ENCODE measurements at places on chromosomes 3 and 15. TPM values are rescaled to one million over a fixed set of nuclear protein-coding genes. Genes with fewer than 3 reads are reported as not detected.

The NGLY1 gene
- total RNA-seq: 61.5 TPM

The NR1I2 gene
- total RNA-seq: not detected

The CLRN1 gene
- total RNA-seq: not detected

GRCh38 chr15:60656481-60656880 is 177.5 kb upstream of the ICE2 start:
- no peak for DNase-seq
- no peaks in the 10 kb centered on the region for H3K36me3 ChIP-seq
- H3K27ac ChIP-seq: no peak overlapping the region
- H3K4me3 ChIP-seq: no peak overlapping the region
- H3K27me3 ChIP-seq: no peaks in the 10 kb centered on the region
- H3K4me1 ChIP-seq: peaks cover 28% of the 10 kb centered on the region

- no peak for DNase-seq
- H3K27ac ChIP-seq: peak overlapping the region; percentile 86
- H3K36me3 ChIP-seq: no peaks in the 10 kb centered on the region
- H3K4me1 ChIP-seq: peaks cover 15% of the 10 kb centered on the region
These were observed 77.6 kb downstream of the IQSEC1 start for GRCh38 chr3:12995389-12996180.

Data from gastrocnemius medialis (tissue), 4 donors.